C1 segment of cervical spinal cord (tissue), 14 donors: ENCODE measurements at places on chromosomes 6 and 20.

GRCh38 chr20:44349349-44349748 lies 6.2 kb upstream of the HNF4A start:
- DNase-seq = no peak

DNA sequence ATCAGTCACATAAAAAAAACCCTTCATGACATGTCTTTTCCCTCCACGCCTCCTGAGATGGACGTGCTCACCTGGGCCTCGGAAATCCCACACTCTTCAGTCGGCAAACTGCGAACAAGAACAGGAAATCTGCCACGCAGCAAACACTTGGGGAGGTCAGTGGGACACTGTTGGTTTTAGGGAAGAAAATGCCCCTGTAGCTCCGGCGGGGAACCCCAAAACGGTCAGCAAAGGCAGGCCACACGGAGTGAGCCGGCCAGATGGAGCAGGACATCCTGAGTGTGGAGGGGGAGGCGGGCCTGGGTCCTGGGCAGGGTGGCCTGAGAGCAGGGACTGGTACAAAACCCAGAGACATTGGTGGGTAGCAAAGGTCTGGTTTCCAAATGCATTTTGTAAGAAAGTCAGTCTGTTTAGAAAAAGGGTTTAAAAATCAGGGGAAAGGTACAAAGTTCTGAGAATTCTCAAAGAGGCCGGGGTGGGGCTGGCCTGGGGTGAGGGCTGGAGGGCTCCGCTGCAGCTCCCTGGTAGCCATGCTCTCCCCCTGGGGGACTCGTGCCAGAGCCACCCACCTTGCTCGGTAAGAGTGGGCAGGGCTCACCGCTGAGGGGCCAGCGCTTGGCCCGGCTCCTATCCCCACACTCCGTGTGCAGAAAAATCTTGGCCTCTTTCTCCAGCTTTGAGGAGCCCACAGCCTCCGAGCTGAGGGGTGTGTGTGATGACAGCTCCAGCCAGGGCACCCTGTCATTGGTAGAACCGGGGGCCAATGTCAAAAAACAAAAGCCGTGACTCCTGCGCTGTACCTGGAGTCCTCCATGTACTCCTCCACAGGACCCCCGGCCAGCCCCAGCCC lies 5.2 kb downstream of the SLC2A4RG start:
- no peak for DNase-seq

- DNase-seq = no peak
Measured at GRCh38 chr6:141261672-141262060, 871.1 kb upstream of the GJE1 start.

GRCh38 chr20:24629668-24630067 lies 160.2 kb downstream of the SYNDIG1 start:
- DNase-seq = no peak

DNA sequence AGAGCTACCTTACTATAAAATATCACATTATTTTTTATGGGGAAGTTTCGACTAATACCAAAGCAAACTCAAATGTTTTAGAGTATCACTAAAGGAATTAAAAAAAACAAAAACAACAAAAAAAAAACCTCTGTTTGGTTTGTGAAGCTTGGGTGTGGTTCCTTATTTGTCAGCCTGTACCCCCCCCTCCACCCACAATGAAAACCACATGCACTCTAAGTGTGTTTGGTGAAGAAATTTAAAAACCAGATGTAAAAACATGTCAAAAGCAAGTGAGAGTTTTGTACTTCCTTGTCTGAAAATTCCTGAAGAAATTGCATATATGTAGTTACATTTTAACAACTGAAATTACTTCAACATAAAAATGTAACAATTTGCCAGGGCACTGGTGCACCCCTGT lies 3.1 kb downstream of the STK38 start:
- DNase-seq = no peak

DNA sequence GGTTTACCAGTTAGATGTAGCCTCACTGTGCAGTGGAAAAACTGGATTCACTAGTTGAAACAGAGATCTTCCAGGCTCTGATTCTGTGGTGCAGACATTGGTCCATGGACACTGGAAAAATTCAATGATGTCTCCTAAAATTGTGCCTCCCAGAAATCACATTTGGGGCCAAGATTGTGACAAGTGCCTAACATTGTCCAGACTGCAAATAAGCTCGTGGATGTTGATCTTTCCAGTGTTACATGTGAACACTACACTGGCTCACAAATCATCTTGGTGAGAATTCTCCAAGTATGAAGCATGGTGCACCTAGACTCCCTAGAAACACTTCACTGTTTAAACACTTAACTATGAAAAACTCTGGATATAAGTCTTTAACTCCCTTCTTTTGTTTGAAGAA lies 140.4 kb downstream of the HAO1 start:
- DNase-seq = no peak

- no peak for DNase-seq
Measured at GRCh38 chr6:110981202-110981600, 637 bp upstream of the RPF2 start.

GRCh38 chr6:150627585-150628025 lies 27.9 kb downstream of the PLEKHG1 start:
- DNase-seq = no peak

- no peak for DNase-seq
Measured at GRCh38 chr6:52014391-52014790, 73.0 kb downstream of the PKHD1 start.

GRCh38 chr6:111731456-111732195 lies 125.9 kb upstream of the TRAF3IP2 start:
- DNase-seq = no peak

DNA sequence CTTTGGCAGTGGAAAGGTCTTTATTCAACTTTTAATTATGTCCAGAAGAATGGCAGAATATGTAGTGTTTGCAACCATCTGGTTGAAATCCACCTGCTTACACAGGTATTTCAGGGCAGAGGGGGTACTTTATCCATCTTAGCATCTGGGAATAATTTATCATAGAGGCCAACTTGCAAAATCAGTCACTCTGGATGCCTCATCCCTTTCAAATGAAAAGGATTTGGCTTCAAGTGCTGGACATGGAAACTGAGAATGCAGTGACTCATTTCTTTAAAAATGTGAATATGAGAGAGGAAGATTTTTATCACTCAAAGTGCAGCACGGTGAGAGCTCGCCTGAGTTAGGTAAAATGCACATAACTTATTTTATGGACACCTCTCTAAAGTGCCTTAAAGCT lies 758.3 kb downstream of the KIF16B start:
- DNase-seq = no peak

- DNase-seq = no peak
Measured at GRCh38 chr20:1184260-1184637, 532 bp downstream of the TMEM74B start.

- DNase-seq = no peak
Measured at GRCh38 chr6:169038691-169039090, 215.0 kb downstream of the THBS2 start.

- no peak for DNase-seq
Measured at GRCh38 chr6:90249458-90249857, 47.2 kb downstream of the BACH2 start.

GRCh38 chr6:130680116-130680515 lies 147.1 kb upstream of the SMLR1 start:
- DNase-seq = no peak

GRCh38 chr6:40258531-40258930 lies 324.3 kb upstream of the MOCS1 start:
- no peak for DNase-seq

GRCh38 chr6:1641343-1641885 lies 31.7 kb downstream of the FOXC1 start:
- DNase-seq = no peak

GRCh38 chr6:26553635-26554446 lies 15.7 kb downstream of the HMGN4 start:
- DNase-seq = peak; percentile 66

DNA sequence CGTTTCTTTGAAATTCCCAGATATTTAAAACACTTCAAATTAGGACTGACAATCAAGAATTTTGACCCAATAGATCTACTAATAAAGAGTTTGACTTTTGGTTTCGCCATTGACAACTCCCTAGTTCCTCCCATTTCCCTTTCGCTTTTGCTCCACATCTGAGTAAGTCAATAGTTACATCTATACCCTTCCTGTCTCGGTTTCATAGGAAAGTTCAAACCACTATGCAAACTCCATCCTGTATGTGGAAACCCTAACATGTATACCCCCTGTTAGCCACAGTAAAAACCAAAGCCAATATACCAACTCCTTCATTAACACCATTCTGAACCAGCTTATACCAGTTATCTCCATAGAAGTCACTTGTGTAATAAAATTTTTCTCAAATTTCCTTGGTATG lies 311.1 kb downstream of the MMUT start:
- DNase-seq = no peak

GRCh38 chr6:24659561-24659960 lies 7.1 kb downstream of the TDP2 start:
- DNase-seq = no peak

GRCh38 chr6:106257195-106257594 lies 68.4 kb downstream of the ATG5 start:
- DNase-seq = no peak

GRCh38 chr6:148907573-148907972 lies 160.7 kb downstream of the UST start:
- no peak for DNase-seq

GRCh38 chr6:55512904-55513303 lies 66.1 kb downstream of the HMGCLL1 start:
- no peak for DNase-seq

DNA sequence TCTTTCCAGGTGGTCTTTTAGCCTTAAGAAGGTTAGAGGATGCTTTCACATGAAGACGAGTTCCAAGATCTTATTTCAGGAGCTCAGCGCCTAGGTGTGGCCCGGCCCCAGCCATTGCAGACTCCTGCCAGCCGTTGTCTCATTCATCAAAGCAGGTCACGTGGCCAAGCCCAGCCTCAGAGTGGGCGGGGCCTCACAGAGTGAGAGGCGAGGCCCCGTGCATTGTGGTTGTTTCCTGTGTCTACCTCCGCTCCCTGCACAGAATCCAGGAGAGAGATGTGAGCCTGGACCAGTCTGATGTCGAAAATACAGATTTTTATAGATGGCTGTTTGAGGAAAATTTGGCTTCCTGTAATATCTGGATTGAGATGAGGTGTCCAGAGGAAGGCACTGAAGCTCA lies 49.2 kb upstream of the CST5 start:
- DNase-seq = no peak

- no peak for DNase-seq
Measured at GRCh38 chr6:28586962-28587745, 61.5 kb downstream of the GPX5 start.
